Stimulated activated CD4-positive, alpha-beta T cell treated with anti-CD3 and anti-CD28 coated beads, Interleukin-4, amount 100 ng/mL, for 4 hours (primary cell): ENCODE measurements at places on chromosomes 3 and 15.

GRCh38 chr15:41104234-41104633 is 11.8 kb downstream of the INO80 start:
- no peak for DNase-seq

DNA sequence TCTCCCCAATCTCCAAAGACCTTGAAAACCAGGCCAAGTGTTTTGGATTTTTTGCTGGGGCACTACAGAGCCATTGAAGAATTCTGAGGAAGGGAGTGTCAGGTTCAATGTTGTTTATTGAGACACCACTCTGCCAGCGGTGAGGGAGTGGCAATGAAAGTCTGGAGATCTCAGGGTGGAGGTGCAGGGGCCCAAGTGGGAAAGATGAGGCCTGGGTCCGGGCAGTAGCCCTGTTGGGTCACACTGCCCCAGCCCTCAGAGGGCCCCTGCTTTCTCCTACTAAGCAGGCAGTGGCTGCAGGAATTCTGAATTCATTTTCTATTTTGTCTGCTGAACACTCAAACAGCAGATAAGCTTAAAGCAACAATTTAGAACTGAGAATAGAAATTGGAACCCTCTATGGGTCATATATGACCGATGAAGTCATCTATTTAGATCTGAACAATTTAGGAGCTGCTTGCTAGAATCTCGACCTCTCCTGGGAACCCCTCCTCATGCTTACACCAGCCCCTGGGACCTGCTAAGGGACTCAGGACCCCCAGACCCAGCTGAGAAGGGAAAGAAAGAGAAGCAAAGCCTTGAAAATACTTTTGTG is 17.9 kb downstream of the HRH1 start:
- DNase-seq = no peak

DNA sequence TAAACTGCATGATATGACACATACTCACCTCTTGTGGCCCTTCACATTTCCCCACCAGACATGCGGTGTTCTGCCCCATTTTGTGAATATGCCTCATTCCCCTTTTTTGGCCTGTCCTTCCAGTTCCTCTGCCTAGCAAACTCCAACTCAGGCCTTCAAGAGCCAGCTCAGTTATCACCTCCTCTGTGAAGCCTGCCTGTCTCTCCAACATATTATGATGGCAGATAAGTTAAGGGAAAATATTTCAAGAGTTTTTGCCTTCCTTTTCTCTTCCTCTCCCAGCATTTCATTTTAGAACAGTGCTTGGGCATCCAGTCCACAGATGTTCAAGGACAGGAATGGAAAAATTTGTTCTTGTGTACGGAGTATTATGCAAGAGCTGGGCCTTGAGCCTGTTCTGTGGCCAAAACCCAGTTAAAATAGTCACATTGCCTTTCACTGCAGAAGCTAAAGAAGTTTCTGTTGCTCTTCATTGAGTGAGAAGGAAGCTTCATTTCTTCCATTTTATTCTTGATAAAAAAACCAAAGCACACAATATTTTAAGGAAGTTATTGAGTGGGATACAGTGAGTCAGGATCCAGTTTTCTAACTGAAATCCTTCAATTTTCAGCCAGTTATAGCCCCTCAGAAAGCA is 192.0 kb downstream of the GHSR start:
- DNase-seq = no peak

GRCh38 chr15:79067969-79068368 is 22.6 kb downstream of the RASGRF1 start:
- DNase-seq = no peak

- DNase-seq = no peak
Observed at GRCh38 chr3:152825566-152825965, 9.4 kb upstream of the P2RY1 start.

GRCh38 chr3:136353461-136353860 is 103.3 kb downstream of the PCCB start:
- DNase-seq = no peak

DNA sequence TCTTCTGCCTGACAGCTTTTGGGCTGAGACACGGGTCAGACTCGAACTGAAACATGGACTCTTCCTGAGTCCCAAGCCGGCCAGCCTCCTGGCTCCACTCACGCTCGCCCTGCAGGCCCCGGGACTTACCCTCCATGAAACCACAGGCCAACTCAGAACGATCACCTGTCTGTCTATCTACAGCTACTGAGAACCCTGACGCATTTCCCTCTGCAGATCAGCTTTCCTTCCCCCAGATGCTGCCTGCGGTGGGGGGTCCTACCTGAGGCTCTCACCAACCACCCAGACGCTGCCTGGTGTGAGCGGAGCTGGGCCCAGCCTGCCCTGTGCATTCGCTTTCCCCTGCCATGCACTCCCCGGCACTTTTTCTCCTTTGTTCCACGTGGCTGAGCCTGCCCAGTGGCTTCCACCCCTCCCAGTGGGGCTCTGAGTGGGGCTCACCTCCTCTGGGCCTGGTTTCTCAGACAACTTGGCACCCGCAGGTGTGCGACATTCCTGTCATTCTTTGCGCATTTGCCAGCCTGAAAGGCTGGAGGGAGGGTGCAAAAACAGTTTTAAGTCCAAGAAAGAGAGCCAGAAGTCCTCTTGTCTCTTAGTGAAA is 60.2 kb downstream of the PLXNA1 start:
- DNase-seq = no peak

GRCh38 chr3:175378348-175378747 is 519.2 kb downstream of the NAALADL2 start:
- DNase-seq = no peak

DNA sequence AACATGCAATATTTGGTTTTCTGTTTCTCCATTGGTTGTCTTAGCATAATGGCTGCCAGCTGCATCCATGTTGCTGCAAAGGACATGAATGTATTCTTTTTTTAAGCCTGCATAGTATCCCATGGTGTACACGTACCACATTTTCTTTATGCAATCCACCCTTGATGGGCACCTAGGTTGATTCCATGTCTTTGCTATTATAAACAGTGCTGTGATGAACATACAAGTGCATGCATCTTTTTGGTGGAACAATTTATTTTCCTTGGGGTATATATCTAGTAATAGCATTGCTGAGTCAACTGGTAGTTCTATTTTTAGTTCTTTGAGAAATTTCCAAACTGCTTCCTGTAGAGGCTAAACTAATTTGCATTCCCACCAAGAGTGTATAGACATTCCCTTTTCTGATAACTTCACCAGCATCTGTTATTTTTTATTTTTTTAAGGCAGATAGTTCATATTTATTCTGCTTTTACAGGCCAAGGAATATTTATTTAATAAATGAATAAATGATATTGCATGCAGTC is 62.4 kb upstream of the NPHP3 start:
- no peak for DNase-seq
